Upper lobe of right lung (tissue), 1 donor: ENCODE measurements at places on chromosomes 6 and 20. TPM values are rescaled to one million over a fixed set of nuclear protein-coding genes. Genes with fewer than 3 reads are reported as not detected.

The ADGRB3 gene
- 3.5 TPM for total RNA-seq

The MATN4 gene
- total RNA-seq: 0.29 TPM

The ABT1 gene
- 14.4 TPM for total RNA-seq

The GSTA2 gene
- not detected for total RNA-seq

DNA sequence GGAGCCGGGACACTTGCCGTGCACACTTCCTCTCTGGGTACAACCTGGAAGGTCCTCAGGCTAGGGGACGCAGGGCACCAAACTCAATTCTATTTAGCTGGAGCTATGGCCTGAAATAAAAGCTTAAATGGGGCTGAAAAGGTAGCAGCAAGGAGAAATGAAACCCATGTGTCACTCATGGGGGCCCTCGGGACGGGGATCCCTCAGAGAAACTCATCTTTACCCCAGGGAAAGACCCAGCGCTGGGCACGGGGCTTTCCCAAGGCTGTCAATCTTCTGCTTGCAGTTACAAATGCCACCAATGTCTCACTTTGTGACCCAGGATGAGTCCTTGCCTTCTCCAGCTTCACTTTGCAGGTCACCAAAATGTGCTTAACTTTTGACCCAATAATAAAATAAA is 16.5 kb downstream of the SNAI1 start:
- H3K36me3 ChIP-seq: no peaks in the 10 kb centered on the region
- H3K4me1 ChIP-seq: peaks cover 6% of the 10 kb centered on the region
- DNase-seq: no peak

DNA sequence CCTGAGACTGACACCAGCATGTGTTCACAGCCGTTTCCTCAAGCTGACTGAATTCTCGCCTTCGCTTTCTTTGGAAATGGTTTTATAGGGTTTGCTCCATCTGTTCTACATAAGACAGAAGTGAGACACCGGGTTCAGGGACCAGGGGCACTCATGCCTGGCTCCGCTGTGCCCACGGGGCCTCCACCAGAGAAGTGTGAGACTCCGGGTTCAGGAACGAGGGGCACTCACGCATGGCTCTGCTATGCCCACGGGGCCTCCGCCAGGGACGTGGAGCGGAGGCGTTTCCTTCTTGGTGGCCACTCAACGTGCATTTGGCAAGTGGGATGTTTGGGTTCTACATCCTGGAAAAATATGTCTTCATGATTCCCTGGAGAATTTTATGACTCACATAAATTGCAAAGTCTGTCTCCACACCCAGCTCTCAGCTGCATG is 106.6 kb downstream of the RNASET2 start:
- no peaks in the 10 kb centered on the region for H3K36me3 ChIP-seq
- H3K27ac ChIP-seq: no peak overlapping the region
- no peaks in the 10 kb centered on the region for H3K27me3 ChIP-seq
- no peak overlapping the region for H3K4me3 ChIP-seq

The ADAM33 gene
- total RNA-seq: 11.0 TPM

GRCh38 chr6:7060769-7061516 is 46.8 kb upstream of the RREB1 start:
- H3K36me3 ChIP-seq: no peaks in the 10 kb centered on the region
- no peaks in the 10 kb centered on the region for H3K4me1 ChIP-seq
- peak overlapping the region; percentile 53 for H3K27ac ChIP-seq
- DNase-seq: no peak
- no peaks in the 10 kb centered on the region for H3K27me3 ChIP-seq
- no peak overlapping the region for H3K4me3 ChIP-seq

The COL21A1 gene
- total RNA-seq: 15.6 TPM

DNA sequence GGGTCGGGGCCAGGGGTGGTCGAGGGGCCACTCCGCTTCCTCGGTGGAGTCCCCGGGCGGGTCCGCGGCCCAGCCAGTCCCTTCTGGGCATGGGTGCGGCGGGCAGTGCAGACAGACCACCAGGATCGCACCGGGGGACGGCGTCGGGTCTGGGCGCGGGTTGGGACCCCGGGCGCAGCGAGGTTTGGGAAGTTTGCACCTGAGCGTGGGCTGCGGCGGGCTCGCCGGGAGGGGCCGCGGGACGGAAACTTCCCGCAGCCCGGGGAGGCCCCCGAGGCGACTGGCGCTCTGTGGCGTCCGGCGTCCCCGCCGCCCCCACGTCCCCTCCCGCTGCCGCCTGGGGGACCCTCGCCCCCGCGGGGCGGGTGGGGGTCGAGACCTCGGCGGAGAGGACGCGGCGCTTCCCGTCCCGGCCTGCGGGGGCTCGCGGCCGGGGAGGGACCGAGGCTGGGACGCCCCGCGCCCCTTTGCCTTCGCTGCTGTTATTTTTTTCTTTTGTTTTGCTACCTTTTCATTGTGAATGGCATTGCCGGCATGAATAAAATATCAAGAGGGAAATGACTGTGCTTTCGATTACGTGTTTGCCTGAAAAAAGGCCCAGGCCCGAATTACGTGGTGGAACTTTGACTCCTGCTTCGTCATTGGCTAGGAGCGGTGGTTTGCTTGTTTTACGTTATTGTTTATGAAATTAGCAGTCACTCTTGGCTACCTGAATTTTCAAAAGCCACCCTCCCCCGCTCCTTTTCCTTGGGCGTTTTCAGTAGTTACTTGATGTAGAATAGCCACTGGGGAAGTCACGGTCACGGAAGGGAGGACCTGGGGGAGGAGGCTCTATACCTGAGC is 703 bp downstream of the SNX9 start:
- DNase-seq: peak; percentile 68
- H3K4me1 ChIP-seq: peaks cover 17% of the 10 kb centered on the region

- no peaks in the 10 kb centered on the region for H3K36me3 ChIP-seq
- H3K27ac ChIP-seq: no peak overlapping the region
- H3K4me1 ChIP-seq: no peaks in the 10 kb centered on the region
- no peak overlapping the region for H3K4me3 ChIP-seq
- H3K27me3 ChIP-seq: no peaks in the 10 kb centered on the region
- no peak for DNase-seq
These were observed 277.4 kb upstream of the CNR1 start for GRCh38 chr6:88443554-88443953.

GRCh38 chr6:107490566-107491137 is 735 bp downstream of the SOBP start:
- H3K4me3 ChIP-seq: peak overlapping the region; percentile 78
- peaks cover 11% of the 10 kb centered on the region for H3K27me3 ChIP-seq
- peak overlapping the region; percentile 36 for H3K27ac ChIP-seq
- no peak for DNase-seq
- peaks cover 33% of the 10 kb centered on the region for H3K4me1 ChIP-seq

GRCh38 chr6:41561931-41562911 is 16.0 kb downstream of the FOXP4 start:
- H3K4me3 ChIP-seq: no peak overlapping the region
- DNase-seq: no peak
- peaks cover 20% of the 10 kb centered on the region for H3K36me3 ChIP-seq
- H3K4me1 ChIP-seq: peaks cover 31% of the 10 kb centered on the region

GRCh38 chr6:151948002-151948743 is 140.7 kb downstream of the ESR1 start:
- DNase-seq: no peak
- H3K36me3 ChIP-seq: no peaks in the 10 kb centered on the region

DNA sequence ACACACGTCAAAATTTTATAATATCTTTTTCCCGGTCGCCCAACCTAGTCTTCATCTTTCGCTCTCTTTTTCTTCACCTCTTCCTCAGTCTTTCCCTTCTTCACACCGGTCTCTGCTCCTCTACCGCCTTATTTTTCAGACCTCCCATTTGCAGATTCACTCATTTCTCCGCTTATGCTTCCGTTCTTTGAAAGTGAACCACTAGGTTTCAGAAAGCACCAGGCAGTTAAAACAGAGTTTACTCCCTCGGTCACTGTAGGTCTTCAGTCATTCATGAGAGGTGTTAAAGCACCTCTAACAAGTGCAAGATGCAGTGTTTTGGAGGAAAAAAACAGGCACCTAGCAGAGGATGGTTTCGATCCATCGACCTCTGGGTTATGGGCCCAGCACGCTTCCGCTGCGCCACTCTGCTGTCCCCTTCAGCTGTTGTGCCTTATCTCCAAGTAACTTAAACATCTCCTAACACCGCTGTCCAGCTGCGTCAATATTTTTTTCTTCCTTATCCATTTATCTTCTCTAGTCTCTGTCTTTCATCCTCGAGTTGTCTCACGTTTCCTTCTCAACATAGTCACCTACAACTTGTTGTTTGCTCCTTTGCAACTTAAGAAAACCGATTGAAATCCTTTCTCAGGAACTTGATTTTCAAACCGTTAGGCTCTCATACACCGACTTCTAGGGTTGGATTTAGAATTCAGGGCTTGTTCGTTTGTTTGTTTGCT is 119.7 kb upstream of the ZNF184 start:
- H3K27me3 ChIP-seq: peaks cover 89% of the 10 kb centered on the region
- H3K4me3 ChIP-seq: no peak overlapping the region
- H3K36me3 ChIP-seq: no peaks in the 10 kb centered on the region
- no peak for DNase-seq
- no peak overlapping the region for H3K27ac ChIP-seq
- H3K4me1 ChIP-seq: no peaks in the 10 kb centered on the region

DNA sequence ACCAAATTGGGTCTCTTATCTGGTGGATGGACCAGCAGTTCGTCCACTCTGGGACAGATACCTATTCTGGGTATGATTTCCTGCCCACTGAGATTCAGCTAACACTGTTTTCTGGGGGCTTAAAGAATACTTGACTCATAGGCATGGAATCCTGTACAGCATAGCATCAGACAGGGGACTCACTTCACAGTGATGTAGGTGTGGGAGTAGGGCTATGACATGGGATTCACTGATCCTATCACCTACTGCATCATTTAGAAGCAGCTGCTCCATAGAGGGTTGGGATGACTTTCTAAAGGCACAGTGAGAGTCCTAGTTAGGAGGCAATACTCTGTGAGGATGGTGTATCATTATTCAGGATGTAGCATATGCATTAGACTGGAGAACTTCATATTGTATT is 74.5 kb upstream of the AHI1 start:
- no peak overlapping the region for H3K27ac ChIP-seq
- no peak for DNase-seq
- H3K36me3 ChIP-seq: no peaks in the 10 kb centered on the region
- H3K4me1 ChIP-seq: no peaks in the 10 kb centered on the region

The SLC52A3 gene
- 3.6 TPM for total RNA-seq

DNA sequence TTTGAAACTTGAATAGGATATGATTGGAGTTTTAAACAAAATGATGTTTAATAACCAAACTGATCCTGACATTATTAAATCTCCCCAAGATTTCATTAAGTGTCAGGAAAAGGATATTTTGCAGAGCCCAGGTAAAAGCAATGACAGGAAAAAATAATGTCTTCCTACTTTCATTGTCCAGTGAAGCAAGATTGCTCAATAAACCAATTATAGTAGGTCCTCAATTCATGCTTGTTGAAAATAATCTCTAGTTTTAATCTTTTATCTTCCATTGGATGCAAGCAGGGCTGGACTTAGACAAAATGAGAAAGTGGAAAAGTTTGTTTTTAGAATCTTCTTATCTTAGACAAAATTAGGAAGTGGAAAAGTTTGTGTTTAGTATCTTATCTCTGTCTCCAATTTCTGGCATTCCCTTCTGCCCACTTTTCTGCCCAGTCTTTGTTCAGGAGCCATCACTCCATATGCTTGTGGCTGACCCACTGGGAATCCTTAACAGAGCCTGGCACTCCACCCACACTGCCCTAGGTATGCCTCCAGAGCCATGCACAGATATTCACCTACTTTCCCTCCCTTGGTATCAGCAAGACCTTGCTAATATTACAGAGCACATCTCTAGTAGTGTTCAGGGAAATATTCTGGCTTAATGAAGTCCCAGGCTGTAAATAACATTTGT is 57.0 kb upstream of the CARMIL1 start:
- H3K27me3 ChIP-seq: no peaks in the 10 kb centered on the region
- no peak overlapping the region for H3K4me3 ChIP-seq
- peaks cover 10% of the 10 kb centered on the region for H3K4me1 ChIP-seq
- H3K27ac ChIP-seq: no peak overlapping the region
- DNase-seq: no peak

The VWA7 gene
- 3.4 TPM for total RNA-seq

The CCN2 gene
- 229 TPM for total RNA-seq

DNA sequence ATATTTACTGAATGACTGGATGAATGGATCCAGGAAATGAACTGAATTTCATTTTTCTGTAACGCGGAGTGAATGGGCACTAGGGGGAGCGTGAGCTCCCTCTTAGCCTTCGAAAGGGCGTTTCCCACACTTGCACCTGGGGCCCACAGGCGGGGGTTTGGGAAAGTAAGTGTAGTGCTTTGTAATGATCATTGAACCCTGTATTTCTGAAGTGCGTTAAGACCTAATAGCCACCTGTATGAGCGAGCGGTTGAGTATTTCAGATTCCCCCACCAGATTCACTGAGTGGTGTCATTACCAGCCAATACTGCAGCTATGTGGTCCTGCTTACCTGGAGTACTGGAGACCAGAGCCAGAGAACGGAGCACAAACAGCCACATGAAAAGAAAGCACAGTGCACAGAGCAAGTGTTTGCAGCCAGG is 10.5 kb downstream of the SYTL3 start:
- H3K27me3 ChIP-seq: no peaks in the 10 kb centered on the region
- H3K36me3 ChIP-seq: no peaks in the 10 kb centered on the region
- H3K4me3 ChIP-seq: no peak overlapping the region

DNA sequence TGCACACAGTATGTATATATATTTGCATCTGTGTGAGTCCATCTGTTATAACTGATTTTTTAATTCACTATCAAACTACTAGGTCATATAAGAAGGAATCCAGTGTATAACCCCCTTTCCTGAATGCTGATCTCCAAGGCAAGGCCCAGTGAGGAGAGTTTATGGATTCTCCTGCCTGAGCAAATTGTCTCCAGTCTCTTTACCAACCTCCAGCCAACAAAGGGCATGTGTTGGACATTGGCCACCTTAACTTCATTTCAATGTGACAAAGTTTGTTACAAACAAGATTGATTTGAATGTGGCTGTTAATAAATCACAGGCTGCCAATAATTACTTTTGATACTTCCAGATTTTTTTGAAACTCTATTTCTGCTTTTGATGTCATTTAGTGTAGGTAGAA is 191.6 kb downstream of the HAO1 start:
- H3K27ac ChIP-seq: no peak overlapping the region
- H3K27me3 ChIP-seq: no peaks in the 10 kb centered on the region
- no peaks in the 10 kb centered on the region for H3K36me3 ChIP-seq
- H3K4me3 ChIP-seq: no peak overlapping the region

The ZC3H12D gene
- 2.1 TPM for total RNA-seq

GRCh38 chr6:85966828-85967227 is 324.1 kb upstream of the SYNCRIP start:
- no peak overlapping the region for H3K4me3 ChIP-seq
- H3K27me3 ChIP-seq: no peaks in the 10 kb centered on the region
- H3K4me1 ChIP-seq: no peaks in the 10 kb centered on the region
- no peak overlapping the region for H3K27ac ChIP-seq
- H3K36me3 ChIP-seq: no peaks in the 10 kb centered on the region

- DNase-seq: no peak
- H3K27me3 ChIP-seq: no peaks in the 10 kb centered on the region
- H3K4me3 ChIP-seq: no peak overlapping the region
- no peaks in the 10 kb centered on the region for H3K36me3 ChIP-seq
- H3K4me1 ChIP-seq: peaks cover 59% of the 10 kb centered on the region
- H3K27ac ChIP-seq: peak overlapping the region; percentile 12
These were observed 18.4 kb upstream of the MRPS18A start for GRCh38 chr6:43705996-43706395.

GRCh38 chr20:36642136-36642535 is 3.9 kb downstream of the SLA2 start:
- no peaks in the 10 kb centered on the region for H3K36me3 ChIP-seq
- H3K4me1 ChIP-seq: no peaks in the 10 kb centered on the region
- H3K27ac ChIP-seq: no peak overlapping the region
- H3K4me3 ChIP-seq: no peak overlapping the region
- no peak for DNase-seq

The LIME1 gene
- 7.8 TPM for total RNA-seq

GRCh38 chr6:14396392-14396791 is 278.8 kb downstream of the CD83 start:
- no peak for DNase-seq
- no peaks in the 10 kb centered on the region for H3K27me3 ChIP-seq
- H3K27ac ChIP-seq: no peak overlapping the region
- H3K4me1 ChIP-seq: no peaks in the 10 kb centered on the region

The SLC13A3 gene
- 1.6 TPM for total RNA-seq
